ENCODE measurements at places on chromosomes 5 and 9. TPM values are rescaled to one million over a fixed set of nuclear protein-coding genes. Genes with fewer than 3 reads are reported as not detected.

DNA sequence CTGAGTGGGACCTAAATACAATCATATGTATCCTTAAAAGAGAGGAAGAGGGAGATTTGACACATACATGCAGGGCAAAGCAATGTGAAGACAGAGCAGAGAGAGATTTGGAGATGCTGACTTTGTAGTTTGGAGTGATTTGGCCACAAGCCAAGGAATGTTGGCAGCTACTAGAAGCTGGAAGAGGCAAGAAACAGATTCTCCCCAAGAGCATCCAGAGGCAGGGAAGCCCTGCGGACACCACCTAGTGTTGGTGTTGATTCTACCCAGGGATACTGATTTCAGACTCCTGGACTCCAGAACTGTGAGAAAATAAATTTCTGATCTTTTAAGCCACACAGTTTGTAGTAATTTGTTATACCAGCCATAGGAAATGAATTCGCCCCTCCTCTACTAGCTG lies 64.9 kb upstream of the OSMR start:
- no peak for DNase-seq

DNA sequence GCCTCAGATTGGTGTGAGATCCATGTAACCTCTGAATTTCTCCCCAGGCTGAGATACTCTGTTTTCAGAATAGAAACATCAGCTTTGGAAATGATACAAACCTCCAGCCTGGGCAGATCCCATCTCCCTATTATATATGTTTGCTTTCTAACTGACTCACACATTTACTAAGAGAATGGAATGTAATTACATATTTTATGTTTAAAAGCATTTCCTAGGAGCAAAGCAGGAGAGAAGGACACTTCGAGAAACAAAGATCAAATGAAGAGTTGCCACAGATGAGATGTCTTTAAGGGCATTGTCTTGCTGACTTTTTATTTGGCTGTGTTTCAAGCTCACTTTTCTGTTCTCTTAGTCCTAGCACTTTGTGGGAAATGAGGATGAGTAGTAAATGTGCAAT lies 96.3 kb downstream of the CDH18 start:
- DNase-seq: no peak

GRCh38 chr5:68086857-68087256 lies 128.7 kb upstream of the PIK3R1 start:
- no peak for DNase-seq

DNA sequence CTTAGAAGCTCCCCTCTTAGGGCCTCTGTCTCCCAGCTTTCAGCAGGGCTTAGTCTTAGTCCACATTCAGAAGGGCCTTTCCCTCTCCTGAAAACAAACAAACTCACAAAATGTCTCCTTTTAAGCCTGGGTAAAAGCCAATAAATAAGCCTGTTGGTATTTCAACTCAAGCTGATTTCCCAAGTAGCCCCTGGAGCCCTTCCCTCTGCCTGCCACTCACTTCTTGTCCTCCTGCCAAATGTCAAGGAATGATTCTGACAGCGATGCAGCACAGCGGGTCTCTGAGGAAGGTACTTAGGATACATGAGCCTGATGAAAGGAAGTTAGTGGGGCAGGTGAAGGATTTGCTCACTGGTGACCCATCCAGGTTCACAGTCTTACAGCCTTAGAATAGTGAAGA lies 210.5 kb downstream of the PJA2 start:
- no peak for DNase-seq

DNA sequence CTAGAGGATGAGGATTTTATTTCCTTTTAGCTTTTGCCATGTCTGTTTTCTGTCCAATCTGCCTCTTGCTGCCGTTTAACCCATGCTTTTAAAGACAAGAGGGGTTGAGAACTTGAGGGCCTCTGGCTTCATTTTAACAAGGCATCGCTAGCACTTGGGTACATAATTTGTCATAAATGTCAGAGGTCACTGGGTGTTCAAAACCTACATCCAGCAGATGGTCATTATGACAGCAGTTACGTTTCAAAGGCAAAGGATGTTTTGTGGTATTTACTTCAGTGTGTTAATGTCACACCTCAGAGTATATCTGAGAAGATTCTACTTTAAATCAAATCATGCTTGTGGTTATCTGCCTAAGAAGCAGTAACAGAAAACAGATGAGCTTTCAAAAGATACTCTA lies 918.3 kb downstream of the NR2F1-AS1 start:
- no peak for DNase-seq

GRCh38 chr5:131488463-131488862 lies 146.6 kb downstream of the RAPGEF6 start:
- DNase-seq: no peak

DNA sequence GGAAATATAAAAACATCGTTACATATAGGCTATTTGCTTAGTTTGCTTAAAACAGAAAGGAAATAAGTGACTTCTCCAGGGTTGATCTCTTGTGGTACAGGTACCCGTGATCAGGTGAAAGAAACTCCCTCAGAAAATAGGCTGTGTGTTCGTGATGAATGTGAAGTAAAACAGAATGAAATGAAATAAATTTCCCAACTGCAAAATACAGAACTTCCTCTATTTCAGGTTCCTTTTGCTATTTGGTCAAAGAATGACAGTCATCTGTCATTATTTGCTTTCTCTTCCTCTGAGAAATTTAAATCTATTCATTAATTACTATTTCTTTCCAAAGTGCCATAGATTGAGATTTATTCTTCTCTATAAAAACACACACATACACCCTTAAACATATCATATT lies 408.1 kb downstream of the FAM170A start:
- no peak for DNase-seq

- DNase-seq: no peak
These were observed 174.3 kb upstream of the RORB start for GRCh38 chr9:74322661-74323314.

- DNase-seq: no peak
These were observed 16.2 kb downstream of the SIL1 start for GRCh38 chr5:139181835-139182452.

GRCh38 chr9:136051837-136052471 lies 43.1 kb downstream of the NACC2 start:
- DNase-seq: no peak

DNA sequence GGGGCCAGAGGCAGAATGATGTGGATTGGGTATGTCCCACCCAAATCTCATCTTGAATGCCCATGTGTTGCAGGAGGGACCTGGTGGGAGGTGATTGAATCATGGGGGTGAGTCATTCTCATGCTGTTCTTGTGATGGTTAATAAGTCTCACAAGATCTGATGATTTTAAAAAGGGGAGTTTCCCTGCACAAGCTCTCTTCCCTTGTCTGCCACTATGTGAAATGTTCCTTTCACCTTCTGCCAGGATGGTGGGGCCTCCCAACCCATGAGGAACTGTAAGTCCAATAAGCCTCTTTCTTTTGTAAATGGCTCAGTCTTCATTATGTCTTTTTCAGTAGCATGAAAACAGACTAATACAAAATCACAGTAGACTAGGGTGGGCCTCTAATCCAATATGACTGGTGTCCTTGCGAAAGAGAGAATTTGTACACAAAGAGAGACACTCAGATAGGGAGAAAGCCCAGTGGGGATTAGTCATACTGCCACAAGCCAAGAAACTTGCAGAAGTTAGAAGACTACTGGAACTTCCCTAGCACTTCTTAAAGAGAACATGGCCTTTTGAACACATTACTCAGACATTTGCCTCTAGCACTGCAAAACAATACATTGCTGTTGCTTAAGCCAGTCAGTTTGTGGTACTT lies 68.4 kb downstream of the ANXA1 start:
- DNase-seq: no peak

GRCh38 chr5:74328221-74328630 lies 312.3 kb downstream of the ENC1 start:
- no peak for DNase-seq

DNA sequence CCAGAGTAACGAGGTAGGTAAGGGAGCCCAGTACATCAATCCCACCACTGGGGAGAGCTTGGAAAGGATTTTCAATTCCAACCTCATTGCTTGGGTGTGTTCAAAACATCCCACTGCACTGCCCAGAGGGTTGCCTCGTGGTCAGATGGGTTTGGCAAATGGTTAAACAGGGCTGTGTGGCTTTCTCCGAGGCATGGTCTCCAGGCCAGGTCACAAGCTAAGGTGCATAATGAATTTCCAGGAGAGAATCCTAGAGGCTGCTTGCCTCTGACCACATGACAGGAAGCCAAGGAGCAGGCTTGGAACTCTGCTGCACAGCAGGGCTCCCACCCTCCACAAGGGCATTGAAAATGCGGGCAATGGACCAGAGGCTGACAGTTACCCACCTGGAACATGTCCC lies 51.6 kb downstream of the DAP start:
- DNase-seq: no peak

GRCh38 chr5:6377582-6377904 lies 804 bp downstream of the MED10 start:
- peak; percentile 7 for DNase-seq

DNA sequence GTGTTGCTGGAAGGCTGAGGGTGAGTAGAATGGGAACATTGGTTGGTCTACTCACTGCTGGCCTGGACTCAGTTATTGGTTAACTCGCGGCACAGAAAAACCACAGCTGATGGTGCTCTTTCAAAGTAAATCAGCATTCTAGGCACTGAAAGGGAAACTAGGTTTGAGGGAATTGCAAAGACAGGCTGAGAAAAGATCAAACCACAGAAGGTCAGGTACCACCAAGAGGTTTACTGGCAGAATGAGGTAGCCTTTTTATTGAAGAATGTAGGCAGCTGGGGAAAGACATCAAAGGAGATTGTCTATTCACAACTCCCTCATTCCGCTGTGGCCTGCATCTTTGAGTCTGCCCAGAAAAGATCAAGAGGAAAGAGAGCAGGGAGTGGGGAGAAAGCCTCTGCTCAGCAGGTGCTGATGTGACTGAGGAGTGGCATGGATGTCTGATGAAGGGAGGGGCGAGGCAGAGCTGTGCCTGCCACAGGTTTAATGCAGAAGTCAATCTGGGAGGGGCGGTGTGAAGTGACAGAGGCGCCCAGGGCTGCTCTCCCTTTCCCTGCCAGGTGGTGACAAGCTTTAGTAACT lies 255.5 kb downstream of the MAN2A1 start:
- DNase-seq: no peak

PAEP gene
- total RNA-seq: not detected

MORN5 gene
- not detected for total RNA-seq

NTRK2 gene
- total RNA-seq: 0.26 TPM

MSMP gene
- total RNA-seq: 0.63 TPM

PCDHB8 gene
- total RNA-seq: not detected

PTGDS gene
- total RNA-seq: 0.24 TPM

NSMF gene
- 40.9 TPM for total RNA-seq

PKD2L2 gene
- total RNA-seq: not detected

All from CD8-positive, alpha-beta memory T cell (primary cell).